Activated CD4-positive, alpha-beta T cell treated with anti-CD3 and anti-CD28 coated beads for 48 hours (primary cell): ENCODE measurements at places on chromosomes 3 and 15.

- DNase-seq = no peak
Observed at GRCh38 chr3:147418808-147419701, 9.9 kb downstream of the ZIC1 start.

- no peak for DNase-seq
Observed at GRCh38 chr15:74123131-74123429, 7.3 kb upstream of the ISLR2 start.

DNA sequence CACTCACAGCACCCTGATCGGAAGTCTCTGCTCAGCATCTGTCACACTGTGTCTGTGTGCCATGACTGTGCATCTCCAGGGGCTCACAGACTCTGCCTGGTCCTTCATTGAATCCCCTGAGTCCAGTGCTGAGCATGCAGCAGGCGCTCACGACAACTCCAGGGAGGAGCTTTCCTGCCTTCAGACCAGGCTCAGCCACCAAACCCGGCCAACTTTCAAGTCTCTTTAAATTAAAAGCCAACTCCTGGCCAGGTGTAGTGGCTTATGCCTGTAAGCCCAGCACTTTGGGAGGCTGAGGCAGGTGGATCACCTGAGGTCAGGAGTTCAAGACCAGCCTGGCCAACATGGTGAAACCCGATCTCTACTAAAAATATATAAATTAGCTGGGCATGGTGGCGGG lies 24.2 kb downstream of the GRAMD2A start:
- no peak for DNase-seq

DNA sequence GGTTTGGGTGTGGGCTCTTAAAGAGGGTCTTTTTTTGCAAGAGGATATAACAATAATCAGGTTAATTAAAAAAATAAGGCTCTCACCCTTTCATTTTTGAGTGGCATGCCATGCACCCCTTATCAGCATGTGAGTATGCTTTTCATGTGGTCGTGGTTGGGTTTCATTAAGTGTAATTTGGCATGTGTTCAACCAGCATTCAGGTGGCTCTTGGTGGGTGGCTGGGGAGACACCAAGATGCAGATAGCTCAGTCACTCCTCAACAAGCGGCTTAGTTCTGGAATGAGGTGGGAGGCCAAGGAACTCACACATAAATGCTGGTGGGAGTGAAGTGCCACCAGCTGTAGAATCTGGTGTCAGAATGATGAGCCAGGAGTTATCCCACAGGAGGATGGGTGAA lies 66.8 kb downstream of the FLNB start:
- peak; percentile 47 for DNase-seq

DNA sequence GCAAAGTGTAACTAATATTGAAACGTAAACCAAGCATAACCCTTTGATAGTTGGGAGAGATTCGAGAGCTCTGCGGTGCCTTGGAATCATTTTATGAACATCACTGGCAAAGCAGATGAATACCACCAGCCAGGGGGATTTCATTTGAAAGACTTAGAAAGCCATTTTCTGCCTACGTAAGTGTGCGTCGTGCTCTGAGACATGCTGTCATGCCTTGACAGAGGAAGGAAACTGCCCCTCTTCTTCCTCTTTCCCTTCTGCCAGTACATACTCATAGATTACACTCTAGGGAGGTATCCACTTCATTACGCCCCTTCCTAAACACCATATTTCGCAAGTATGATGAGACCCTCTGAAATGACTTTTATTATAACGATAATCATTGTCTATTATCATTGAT lies 3.3 kb upstream of the MTHFS start:
- DNase-seq = no peak

GRCh38 chr3:158718490-158719170 lies 13.6 kb downstream of the RARRES1 start:
- no peak for DNase-seq
